ENCODE measurements at places on chromosomes 7 and 10. TPM values are rescaled to one million over a fixed set of nuclear protein-coding genes. Genes with fewer than 3 reads are reported as not detected.

Gene SPDYE2B
- not detected for total RNA-seq

Gene CFAP58
- 0.65 TPM for total RNA-seq

Gene PAPSS2
- 43.5 TPM for total RNA-seq

Gene CHRM2
- not detected for total RNA-seq

Gene AKR1C8
- not detected for total RNA-seq

Gene CASTOR2
- total RNA-seq, result 4.0 TPM

Gene OGA
- 108 TPM for total RNA-seq

Gene AGFG2
- total RNA-seq, result 6.2 TPM

Gene FAM25C
- not detected for total RNA-seq

Gene SEC23IP
- total RNA-seq, result 26.0 TPM

Gene ARHGAP21
- total RNA-seq, result 44.5 TPM

Gene PALD1
- total RNA-seq, result 5.2 TPM

Gene VCL
- total RNA-seq, result 128 TPM
